NCI-H187 (cell line): ENCODE measurements at places on chromosomes 4 and X.

GRCh38 chr4:150625033-150625432, 43.1 kb downstream of the MAB21L2 start:
- no peak for DNase-seq

GRCh38 chrX:74422576-74423288, 1.4 kb downstream of the SLC16A2 start:
- no peak for DNase-seq

GRCh38 chr4:183190900-183191527, 92.0 kb downstream of the WWC2 start:
- no peak for DNase-seq

GRCh38 chrX:134669378-134670098, 11.3 kb upstream of the PLAC1 start:
- DNase-seq, result no peak

GRCh38 chr4:137668885-137669545, 136.7 kb upstream of the PCDH18 start:
- no peak for DNase-seq

GRCh38 chr4:22842360-22843018, 149.8 kb downstream of the GBA3 start:
- no peak for DNase-seq

DNA sequence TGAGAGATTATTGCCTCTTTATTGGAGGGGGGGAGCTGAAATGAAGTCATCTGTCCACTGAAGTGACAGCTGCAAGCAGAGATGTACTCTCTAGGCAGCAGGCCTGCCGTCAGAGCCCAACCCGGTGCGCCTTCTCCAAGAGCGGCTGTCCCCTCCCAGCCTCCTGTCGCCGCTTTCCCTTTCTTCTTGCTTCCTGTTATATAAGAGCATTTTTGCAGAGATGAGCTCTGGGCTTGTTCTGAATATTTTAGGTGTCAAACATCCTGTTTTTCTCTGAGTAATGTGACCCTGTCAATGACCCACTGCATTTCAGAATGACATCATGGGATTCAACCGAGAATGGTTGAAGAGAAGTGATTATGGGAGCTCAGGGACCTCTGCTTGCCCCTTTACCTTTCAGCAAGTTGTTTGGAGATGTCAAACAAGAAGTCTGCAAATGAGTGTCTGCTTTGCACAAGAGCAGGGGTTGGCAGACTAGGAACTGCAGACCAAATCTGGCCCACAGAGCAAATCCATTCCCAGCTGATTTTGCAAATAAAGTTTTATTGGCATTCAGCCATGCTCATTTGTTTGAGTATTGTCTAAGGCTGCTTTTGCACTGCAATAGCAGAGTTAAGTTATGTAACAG, 79.9 kb downstream of the SLC9A6 start:
- no peak for DNase-seq

- DNase-seq, result no peak
Measured at GRCh38 chrX:47145395-47146120, 537 bp downstream of the RBM10 start.

DNA sequence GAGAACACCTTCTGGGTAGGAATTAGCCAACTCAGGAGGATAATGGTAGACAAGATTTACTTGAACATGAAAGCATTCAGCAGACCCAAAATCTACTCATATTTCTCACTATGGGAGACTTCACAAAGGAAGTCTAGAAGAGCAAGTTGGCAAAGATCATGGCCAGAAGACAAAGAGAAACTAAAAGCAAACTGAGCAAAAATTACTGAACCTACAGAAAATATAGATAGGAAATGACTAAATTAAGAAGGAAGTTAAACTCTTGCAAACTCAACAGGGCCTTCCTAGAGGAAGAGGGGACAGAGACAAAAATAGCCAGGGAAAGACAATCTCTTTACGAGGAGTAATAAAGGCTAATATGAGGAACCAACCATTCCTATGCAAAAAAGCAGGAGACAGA, 18.7 kb downstream of the CORIN start:
- no peak for DNase-seq
